ENCODE measurements at places on chromosomes 2 and 18.

DNA sequence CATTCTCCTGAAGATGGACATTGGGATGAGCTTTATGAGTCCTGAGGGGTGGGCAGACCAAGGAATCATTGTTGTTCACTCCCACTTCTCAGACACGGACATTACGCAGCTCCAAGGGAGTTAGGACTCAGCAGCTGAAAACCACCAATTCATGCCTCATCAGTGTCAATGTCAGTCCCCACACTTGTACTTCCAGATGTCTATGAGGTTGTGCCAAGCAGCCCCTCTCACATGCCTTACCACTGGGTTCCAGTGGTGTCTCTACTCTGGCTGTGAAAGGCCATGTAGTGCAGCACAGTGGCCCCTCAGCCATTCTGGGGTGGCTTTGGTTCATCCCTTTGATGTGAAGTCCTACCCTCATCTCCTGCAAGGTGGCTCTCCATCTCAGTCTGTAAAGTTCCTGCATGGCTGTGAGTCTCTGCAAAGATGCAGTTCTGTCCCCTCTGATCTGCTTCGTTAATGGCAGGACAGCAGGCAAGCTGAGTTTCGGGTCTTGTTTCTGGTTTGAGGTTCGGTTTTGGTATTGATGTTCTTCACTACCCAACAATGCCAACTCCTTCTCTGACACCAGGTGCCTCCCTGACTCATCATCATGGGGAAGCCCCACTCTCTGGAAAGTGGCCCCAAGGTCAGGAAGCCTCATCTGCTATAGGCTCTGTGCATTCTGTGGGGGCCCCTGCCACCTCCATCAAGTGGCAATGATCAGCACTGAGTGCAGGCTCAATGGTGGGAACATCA is 14.0 kb upstream of the COL6A3 start:
- no peak for DNase-seq

DNA sequence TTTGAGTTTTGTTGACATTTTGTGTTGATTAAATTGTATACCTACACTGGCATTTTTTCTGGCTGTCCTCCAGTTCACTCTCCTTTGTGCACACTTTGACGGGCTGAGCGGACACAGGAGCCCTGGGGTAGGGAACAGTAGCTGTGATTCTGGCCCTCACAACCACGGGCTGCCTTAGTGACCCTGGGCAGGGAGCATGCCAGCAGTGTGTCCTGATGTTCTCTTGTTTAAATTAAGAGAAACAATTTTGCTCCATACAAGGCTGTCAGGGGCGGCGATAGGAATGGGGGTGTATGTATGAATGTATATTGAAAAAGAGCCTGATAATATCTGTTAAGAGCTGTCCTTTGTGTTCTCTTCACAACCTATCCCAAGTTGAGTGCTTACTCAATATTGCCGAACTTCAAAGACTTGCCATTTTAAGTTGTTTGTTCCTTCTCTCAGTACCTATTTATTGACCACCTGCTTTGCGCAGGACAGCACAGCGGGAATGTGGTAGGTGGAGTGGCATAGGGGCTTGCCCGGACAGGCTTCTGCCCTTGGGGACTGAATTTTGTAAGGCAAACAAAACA is 103.7 kb upstream of the EML6 start:
- no peak for DNase-seq

DNA sequence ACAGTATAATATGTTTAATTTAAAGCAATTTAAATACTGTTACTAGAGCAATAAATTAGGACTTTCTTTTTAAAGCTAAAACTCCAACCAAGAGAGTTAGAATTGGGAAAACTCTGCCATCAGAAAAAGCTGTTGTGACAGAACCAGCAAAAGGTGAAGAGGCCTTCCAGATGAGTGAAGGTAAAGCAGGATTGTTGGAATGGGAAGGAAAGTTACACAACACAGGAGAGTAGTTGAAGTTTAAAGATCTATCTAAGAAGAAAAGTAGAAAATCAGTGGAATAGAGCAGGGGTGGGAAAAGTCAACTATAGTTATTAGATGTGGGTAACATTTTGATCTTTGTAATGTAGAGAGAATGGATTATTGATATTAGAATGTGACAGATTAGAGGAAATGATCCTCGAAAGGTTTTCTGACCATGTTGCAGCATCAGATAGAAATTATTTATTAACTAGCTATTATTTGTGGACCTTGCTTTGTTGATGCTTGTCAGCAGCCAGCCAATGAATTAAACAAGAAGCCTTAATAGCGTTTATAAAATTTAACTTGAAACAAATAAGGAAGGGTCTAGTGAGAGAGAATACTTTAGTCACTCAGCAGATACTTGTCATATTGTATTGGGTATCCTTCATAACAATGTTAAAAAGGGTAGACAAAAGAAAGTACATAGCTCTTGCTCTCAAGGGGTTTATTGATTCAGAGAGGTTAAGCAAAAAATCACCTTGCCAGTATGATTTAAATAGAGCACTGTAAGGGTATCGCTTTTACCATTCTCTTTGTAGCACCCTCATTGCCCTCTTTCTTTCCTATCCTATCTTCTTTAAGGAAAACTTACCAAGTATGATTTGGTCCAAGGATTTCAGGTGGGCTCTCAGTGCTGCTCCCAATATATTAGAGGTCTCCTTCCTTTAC is 24.6 kb upstream of the DYSF start:
- DNase-seq, result no peak

- DNase-seq, result no peak
These were observed 75.8 kb upstream of the BCL11A start for GRCh38 chr2:60629305-60629662.

DNA sequence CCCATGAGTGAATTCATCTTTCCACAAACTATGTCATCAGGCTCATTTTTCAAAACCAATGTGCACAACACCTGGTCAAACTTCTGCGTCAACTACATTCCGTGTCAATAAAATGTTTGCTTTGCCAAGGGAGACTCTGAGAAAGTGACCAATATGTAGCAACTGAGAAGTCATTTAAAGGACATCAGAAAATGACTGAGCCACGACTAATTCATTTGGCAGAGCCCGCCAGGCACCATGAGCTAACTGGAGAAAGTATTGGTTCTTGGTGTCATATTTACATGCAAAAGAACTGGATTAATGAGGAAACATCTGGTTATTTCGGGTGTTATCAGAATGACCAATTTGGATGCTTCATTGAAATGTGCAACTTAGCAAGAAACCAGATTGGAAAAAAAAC is 7.2 kb downstream of the RND3 start:
- DNase-seq, result peak; percentile 45

DNA sequence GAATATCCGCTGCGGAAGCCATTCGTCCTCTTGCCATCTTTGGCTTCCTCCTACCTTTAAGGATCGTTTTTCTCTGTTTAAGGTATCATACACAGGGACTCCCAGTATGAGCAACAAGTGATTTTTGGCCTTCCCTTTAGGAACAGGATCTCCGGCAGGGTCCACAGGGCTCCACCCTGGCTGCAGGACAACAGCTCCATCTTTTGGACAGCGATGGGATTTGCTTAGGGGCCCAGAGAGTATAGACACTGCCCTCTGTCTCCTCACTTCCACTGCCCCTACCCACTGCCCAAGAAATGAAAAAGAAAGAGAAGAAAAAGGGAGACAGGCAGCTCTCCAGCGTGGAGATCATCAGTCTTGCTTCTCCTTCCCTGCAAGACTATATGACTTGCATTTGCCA is 224.5 kb downstream of the UXS1 start:
- DNase-seq, result no peak

GRCh38 chr2:37189452-37190153 is 1.1 kb upstream of the SULT6B1 start:
- peak; percentile 58 for DNase-seq

GRCh38 chr2:10550206-10551001 is 102.3 kb upstream of the ODC1 start:
- DNase-seq, result no peak

DNA sequence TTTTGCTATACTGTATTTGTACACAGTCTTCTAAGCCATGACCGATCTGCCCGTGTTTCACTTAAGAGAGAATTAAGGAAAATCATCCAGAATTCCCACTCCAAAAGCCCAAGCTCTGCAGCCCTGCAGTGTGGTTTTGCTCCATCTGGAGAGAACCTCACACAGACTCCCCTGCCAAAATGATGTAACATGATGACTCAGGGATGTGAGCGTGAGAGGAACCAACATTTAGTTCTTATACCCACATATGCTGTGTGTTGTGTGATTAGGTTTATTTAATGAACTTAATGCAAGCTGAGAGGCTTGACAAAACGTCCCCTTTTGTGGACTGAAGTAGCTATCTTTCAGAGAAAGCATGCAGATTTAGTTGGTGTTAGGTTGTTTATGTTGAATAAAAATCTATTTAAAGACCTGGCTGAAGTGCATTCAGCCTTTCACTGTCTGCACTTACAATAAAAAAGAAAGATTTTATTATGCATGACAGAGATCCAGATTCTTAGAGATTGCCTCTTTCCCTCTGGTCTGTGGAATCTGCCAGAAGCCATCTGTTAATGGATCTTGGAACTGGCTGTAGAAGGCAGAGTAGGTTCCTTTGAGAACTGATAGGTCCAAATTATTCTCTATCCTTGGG is 6.3 kb downstream of the RAB12 start:
- peak; percentile 8 for DNase-seq

GRCh38 chr2:68737711-68738110 is 3.1 kb downstream of the ARHGAP25 start:
- DNase-seq, result no peak

All from SW 1271 (cell line).